ENCODE measurements at places on chromosomes 1 and 21.

- DNase-seq = no peak
These were observed 72.7 kb downstream of the WDR4 start for GRCh38 chr21:42806509-42807140.

GRCh38 chr1:26281091-26281958 lies 1.4 kb downstream of the SH3BGRL3 start:
- no peak for DNase-seq

DNA sequence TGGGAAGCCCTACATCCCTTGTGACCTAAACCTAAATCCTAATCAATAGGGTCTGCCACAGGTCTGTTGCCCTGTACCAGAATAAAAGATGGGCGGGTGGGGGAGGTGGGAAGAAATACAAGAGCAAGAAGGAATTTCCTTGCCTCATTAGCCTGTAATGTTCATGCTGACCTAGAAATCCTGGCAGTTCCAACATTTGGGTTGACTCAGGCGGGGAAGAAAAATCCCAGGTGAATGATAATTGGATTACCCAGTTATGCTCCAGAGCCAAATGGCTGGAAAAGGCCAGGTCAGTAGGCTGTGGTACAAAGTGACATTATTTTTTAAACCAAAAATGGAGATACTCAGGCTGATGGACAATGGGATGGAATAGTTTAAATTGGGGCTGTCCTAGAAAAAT lies 27.3 kb upstream of the A3GALT2 start:
- DNase-seq = no peak

- no peak for DNase-seq
These were observed 38.7 kb downstream of the VTCN1 start for GRCh38 chr1:117171900-117172511.

GRCh38 chr21:45863267-45863666 lies 118.3 kb upstream of the COL6A1 start:
- DNase-seq = no peak

DNA sequence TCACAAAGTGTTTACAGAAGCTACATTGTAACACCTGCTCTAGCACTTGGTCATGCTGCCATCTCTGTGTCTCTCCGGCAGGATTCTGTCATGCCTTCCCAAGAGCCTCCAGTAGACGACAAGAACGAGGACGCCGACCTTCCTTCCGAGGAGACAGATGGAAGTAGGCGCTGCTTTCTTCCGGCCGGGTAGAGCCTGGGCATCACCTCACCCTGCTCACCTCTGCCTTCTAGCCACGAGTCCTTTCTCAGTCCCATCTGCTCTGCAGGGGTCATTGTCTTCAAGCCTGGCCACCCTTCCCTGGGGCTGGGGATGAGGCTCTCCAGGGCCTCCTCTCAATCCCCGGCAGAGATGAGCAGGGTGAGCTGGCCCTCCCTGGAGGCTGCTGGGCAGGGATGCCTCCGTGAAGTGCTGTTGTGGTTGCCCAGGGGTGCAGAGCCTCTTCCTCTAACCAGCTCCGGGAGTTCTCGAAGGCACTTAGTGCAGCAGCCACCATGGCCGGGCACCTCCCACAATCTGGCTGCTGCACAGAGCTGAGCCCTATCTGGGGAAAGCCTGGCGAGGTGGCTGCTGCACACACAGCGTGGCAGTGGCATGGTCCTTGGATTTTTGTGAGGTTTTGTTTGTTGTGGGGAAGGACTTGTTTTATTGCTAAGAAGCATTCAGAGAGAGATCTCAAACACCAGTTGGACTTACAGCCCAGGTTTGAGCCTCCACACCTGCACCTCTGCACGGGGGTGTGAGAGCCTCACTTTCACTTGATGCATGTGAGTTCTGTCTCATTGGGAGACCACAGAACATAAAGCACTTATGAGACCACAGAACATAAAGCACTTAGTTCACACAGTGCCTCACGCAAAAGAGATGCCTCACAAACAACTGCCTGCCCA lies 48.4 kb downstream of the FAAP20 start:
- DNase-seq = no peak

- DNase-seq = no peak
These were observed 301.9 kb upstream of the RUNX1 start for GRCh38 chr21:35350965-35351364.

DNA sequence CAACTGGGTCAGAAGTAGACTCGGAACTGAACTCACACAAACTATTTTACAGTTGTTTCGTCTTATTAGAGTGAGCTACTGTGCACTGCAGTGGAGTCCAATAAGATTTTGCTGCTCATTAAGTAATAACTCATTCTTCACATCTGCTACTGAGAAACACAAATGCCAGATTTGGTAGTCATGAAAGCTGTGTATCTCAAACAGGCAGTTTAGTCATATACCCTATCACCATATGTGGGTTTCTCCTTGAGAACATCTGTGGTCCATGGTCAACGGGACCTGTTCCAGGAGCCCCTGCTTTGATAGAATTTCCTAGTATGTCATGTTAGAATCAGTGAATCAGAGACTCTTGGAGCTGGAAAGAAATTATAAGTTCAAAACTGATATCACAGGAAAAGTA lies 60.4 kb downstream of the ALG14 start:
- DNase-seq = no peak

DNA sequence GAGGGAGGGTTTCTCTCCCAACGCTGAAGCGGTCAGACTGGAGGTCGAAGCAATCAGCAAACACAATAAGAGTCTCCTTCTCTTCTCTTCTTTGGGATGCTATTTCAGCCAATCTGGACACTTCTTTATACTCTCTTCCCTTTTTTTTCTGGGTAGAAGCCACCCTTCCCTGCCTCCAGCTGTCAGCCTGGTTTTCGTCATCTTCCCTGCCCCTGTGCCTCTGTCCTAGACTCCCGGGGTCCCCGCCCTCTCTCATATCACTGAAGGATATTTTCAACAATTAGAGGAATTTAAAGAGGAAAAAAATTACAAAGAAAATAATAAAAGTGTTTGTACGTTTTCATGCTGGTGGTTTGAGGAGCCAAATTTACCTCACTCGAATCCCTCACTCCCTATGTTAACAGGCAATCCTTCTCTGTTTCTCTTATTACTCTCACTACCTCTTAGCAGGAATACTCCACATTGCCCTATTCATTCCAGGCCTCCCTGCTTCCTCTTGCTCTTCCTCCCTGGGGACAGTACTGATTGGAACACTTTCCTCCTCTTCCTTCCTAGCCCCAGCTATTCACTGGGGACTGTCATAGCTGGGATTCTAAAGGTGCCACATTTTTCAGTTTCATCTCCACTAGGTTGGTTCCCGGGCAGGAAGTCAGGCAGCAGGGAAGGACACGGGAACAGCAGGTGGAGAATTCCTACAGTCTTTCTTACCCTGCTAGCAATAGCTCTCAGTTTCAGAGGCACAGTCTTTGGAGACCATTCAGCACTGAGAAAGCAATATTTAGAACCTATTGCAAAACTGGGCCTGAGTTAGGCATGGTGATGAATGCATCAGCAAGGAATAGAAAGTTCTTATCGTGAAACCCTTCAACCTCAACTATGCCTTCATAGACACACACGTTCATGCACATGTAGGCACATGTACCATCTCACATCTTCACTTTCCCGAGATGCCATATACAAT lies 288.0 kb downstream of the PBX1 start:
- DNase-seq = no peak

GRCh38 chr21:34519016-34519415 lies 7.0 kb upstream of the KCNE1 start:
- no peak for DNase-seq
